ENCODE measurements at places on chromosomes 3 and 15. TPM values are rescaled to one million over a fixed set of nuclear protein-coding genes. Genes with fewer than 3 reads are reported as not detected.

LRRC2 gene
- not detected for total RNA-seq

SLC28A1 gene
- not detected for total RNA-seq

RARB gene
- total RNA-seq: 1.0 TPM

CPN2 gene
- total RNA-seq: not detected

FRG2C gene
- total RNA-seq: 0.05 TPM

CCRL2 gene
- not detected for total RNA-seq

- no peak for DNase-seq
Observed at GRCh38 chr3:186828340-186828739, 14.2 kb upstream of the ADIPOQ start.

GRCh38 chr3:38472342-38472741, 18.7 kb downstream of the ACVR2B start:
- no peak for DNase-seq

DNA sequence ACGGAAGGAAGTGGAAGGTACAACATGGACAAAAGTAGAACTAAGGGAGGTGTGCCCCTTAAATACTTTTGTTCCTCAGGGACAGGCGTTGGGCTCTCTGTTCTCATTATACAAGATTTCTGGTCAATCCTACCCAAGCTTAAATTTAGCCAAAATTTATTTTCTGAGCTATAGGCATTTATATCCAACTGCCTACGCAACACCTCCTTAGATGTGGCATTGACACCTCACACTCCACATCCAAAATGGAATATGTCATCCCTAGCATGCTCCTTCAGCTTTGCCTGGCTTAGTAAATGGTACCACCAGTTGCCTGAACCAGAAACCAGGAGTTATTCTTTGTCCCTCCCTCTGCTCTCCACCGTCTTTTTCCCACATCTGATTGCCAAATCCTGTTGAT, 26.2 kb downstream of the FANCD2OS start:
- no peak for DNase-seq

Measured in SK-MEL-5 (cell line).